Karpas-422 (cell line): ENCODE measurements at places on chromosomes 7 and 10. TPM values are rescaled to one million over a fixed set of nuclear protein-coding genes. Genes with fewer than 3 reads are reported as not detected.

- peaks cover 12% of the 10 kb centered on the region for H3K36me3 ChIP-seq
- DNase-seq, result peak; percentile 92
Observed at GRCh38 chr7:74092964-74093471, 9.4 kb downstream of the LIMK1 start.

ANKRD1 gene
- total RNA-seq, result not detected in 2 replicates

CAV1 gene
- not detected in 2 replicates for total RNA-seq

MAGI2 gene
- 0.40 and 0.93 TPM in 2 replicates for total RNA-seq

RBM17 gene
- 72.5 and 96.5 TPM in 2 replicates for total RNA-seq

MYL10 gene
- not detected in 2 replicates for total RNA-seq

BTBD16 gene
- total RNA-seq, result not detected in 2 replicates

DNA sequence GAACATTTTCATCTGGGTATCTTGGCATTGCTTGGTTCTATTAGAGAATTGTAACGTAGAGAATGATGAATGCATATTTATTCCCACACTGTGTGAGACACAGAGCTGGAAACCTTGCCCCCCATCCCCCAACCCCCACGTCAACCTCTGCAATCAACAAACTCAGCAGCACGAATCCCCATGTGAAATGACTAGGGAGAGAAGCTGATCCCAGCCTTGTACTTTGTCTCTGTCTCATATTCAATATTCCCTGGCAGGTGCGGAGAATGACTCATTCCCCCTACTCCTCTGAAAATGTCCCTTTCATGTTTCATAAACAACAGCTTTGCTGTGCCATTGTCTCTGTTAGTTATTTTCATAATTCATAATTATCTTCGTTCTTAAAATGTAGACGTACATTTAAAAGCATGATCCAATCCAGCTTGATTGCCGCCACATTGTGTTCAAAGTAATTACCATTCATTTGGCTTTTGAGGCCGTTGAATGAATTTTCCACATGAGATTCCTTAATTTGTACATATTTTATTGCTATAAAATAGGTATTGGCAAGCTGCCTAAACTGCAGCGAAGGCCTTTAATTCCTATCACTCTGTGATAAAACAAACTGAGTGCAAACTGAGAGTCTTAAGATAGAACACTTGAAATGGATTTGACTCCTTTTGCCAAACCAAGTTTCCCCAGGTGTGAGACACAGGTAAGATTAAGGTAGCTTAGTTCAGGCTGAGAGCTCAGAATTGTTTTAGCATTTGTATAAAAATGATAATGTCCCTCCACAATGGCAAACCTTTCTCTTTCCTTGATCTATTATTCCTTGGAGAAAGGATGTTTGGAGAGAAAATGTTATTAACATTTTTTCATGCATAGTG is 920.2 kb downstream of the TYW1 start:
- DNase-seq, result no peak
- H3K4me1 ChIP-seq, result peaks cover 2% of the 10 kb centered on the region; the same call in 1 of the 2 replicates
- H3K36me3 ChIP-seq, result no peaks in the 10 kb centered on the region
- no peak overlapping the region for H3K4me3 ChIP-seq
- no peak overlapping the region for H3K27ac ChIP-seq
- H3K27me3 ChIP-seq, result no peaks in the 10 kb centered on the region

DNA sequence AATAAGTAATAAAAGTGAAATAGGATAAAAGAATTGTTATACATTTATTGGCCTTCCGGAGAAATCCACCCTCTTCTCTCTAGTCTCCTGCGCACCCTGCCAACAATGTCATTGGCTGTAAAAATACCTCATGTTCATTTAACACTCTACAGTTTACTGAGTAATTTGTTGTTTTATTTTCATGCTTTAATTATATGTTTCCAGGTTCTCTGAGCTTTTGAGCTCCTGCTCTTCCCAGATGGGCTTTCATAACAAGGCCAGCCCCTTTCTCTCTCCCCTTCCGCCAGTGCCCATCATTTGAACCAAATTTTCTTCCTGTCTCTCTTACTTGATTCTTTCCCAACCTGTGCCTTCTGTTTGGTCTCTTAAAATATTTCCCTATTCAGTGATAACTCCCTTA is 144.6 kb upstream of the PRSS1 start:
- no peaks in the 10 kb centered on the region for H3K36me3 ChIP-seq
- no peaks in the 10 kb centered on the region for H3K27me3 ChIP-seq
- H3K27ac ChIP-seq, result no peak overlapping the region
- no peak for DNase-seq
- no peaks in the 10 kb centered on the region for H3K4me1 ChIP-seq
- H3K4me3 ChIP-seq, result no peak overlapping the region

DNA sequence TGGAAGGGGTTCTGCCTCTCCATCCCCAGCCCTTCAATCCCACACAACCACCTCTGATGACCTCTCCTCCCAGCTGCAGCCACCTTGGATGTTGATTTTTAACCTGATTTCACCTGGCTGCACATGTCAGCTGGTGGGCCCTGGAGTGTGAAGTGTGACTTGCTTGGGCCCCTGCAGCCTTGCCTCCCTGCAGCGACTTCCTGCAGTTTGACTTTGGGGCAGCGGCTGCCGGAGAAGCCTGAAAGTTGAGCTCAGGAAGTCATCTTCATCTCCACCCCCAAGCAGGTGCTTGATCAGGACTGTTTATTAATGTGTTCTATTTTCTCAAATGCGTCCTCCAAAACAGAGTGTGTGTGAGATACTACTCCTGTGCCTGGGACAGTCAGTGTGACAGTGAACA is 675.2 kb upstream of the GALNT17 start:
- peak; percentile 85 for DNase-seq
- no peaks in the 10 kb centered on the region for H3K27me3 ChIP-seq
- no peak overlapping the region; the same call in 1 of the 2 replicates for H3K4me3 ChIP-seq
- H3K36me3 ChIP-seq, result no peaks in the 10 kb centered on the region
- H3K27ac ChIP-seq, result peak overlapping the region; percentile 45

PNLIPRP1 gene
- not detected in 2 replicates for total RNA-seq

GRCh38 chr10:36441557-36441956 is 683.8 kb upstream of the ANKRD30A start:
- H3K36me3 ChIP-seq, result no peaks in the 10 kb centered on the region
- no peak overlapping the region for H3K4me3 ChIP-seq
- H3K27me3 ChIP-seq, result no peaks in the 10 kb centered on the region
- H3K27ac ChIP-seq, result no peak overlapping the region

- no peak overlapping the region for H3K27ac ChIP-seq
- no peak for DNase-seq
- H3K4me1 ChIP-seq, result no peaks in the 10 kb centered on the region
- no peaks in the 10 kb centered on the region for H3K27me3 ChIP-seq
- H3K36me3 ChIP-seq, result no peaks in the 10 kb centered on the region
- no peak overlapping the region for H3K4me3 ChIP-seq
Observed at GRCh38 chr7:7706556-7707172, 11.7 kb downstream of the RPA3 start.

- no peak for DNase-seq
- no peaks in the 10 kb centered on the region for H3K4me1 ChIP-seq
- H3K36me3 ChIP-seq, result no peaks in the 10 kb centered on the region
- H3K27me3 ChIP-seq, result no peaks in the 10 kb centered on the region
- H3K27ac ChIP-seq, result no peak overlapping the region
Observed at GRCh38 chr7:93212881-93213280, 13.4 kb downstream of the HEPACAM2 start.

GRCh38 chr10:94266091-94266490 is 96.6 kb downstream of the NOC3L start:
- no peak overlapping the region for H3K4me3 ChIP-seq
- H3K27ac ChIP-seq, result no peak overlapping the region
- DNase-seq, result no peak

DNA sequence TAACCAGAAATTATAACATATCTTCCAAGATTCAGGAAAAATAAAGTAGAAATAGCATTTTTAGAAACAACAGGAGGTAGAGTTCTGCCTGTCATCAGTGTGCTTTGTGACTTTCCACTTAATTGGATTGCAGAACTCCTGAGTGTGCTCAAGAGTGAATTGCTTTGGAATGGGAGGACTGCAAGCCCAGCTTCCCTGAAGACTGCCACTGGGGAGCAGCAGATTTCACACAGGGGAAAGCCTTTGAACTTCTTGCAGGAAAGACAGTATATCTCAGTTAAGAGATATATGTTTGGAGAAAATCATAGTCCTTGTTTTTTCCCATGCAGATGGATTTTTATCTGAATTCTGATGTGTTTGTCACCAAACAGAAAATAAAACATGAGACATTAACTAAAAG is 124.5 kb downstream of the TMEM168 start:
- H3K4me1 ChIP-seq, result no peaks in the 10 kb centered on the region
- no peaks in the 10 kb centered on the region for H3K27me3 ChIP-seq
- no peak for DNase-seq
- H3K27ac ChIP-seq, result no peak overlapping the region
- H3K36me3 ChIP-seq, result no peaks in the 10 kb centered on the region

DNA sequence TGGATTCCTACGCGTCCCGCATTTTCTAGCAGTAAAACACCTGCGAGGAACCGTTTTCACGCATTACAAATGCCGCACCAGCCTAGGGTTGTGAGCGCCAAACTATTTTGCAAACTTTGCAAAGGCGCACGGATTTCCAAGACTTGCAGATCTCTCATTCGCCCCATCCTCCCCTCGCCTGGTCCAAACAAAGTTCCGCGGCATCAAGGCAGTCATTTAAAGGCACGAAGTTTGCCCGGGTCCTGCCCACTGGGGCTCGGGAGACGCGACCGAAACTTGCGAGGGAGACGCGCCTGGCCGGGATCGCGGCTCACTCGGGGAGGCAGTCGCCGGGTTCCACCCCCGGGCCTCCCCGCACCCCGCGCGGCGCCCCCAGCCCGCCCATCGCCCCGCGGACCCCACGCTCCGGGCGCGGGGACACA is 613 bp downstream of the USP6NL start:
- peaks cover 56% of the 10 kb centered on the region for H3K4me1 ChIP-seq
- no peaks in the 10 kb centered on the region for H3K27me3 ChIP-seq
- peak overlapping the region; percentile 95 for H3K27ac ChIP-seq
- H3K36me3 ChIP-seq, result no peaks in the 10 kb centered on the region

UBE2H gene
- 34.7 and 37.3 TPM in 2 replicates for total RNA-seq

OR2A1 gene
- total RNA-seq, result not detected in 2 replicates

- no peaks in the 10 kb centered on the region for H3K4me1 ChIP-seq
- H3K27ac ChIP-seq, result no peak overlapping the region
- DNase-seq, result no peak
- H3K27me3 ChIP-seq, result no peaks in the 10 kb centered on the region
Observed at GRCh38 chr7:98360221-98361130, 40.4 kb downstream of the BAIAP2L1 start.

AGMO gene
- total RNA-seq, result not detected in 2 replicates

DNA sequence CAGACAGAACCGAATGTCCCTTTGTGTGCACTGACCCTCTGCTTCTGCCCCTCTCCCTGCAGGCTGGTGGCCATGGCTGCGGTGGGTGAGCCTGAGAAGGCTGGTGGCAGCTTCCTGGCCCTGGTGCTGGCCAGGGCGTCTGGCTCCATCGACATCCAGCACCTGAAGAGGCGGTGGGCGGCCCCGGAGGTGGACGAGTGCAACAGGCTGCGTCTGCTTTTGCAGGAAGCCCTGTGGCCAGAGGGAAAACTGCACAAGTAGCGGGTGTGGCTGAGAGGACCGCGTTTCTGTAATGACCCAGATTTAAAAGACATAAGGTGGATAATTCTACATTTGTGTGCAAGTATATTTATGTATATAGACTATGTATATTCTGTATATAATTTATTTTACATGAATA is 89.2 kb downstream of the DYNC2I1 start:
- H3K27ac ChIP-seq, result no peak overlapping the region
- DNase-seq, result no peak
- peaks cover 29% of the 10 kb centered on the region for H3K36me3 ChIP-seq
- H3K4me1 ChIP-seq, result no peaks in the 10 kb centered on the region
- H3K4me3 ChIP-seq, result no peak overlapping the region

GRCh38 chr10:19891429-19891828 is 75.2 kb downstream of the PLXDC2 start:
- H3K27me3 ChIP-seq, result no peaks in the 10 kb centered on the region
- no peak overlapping the region for H3K4me3 ChIP-seq
- DNase-seq, result no peak
- no peaks in the 10 kb centered on the region for H3K36me3 ChIP-seq

DNA sequence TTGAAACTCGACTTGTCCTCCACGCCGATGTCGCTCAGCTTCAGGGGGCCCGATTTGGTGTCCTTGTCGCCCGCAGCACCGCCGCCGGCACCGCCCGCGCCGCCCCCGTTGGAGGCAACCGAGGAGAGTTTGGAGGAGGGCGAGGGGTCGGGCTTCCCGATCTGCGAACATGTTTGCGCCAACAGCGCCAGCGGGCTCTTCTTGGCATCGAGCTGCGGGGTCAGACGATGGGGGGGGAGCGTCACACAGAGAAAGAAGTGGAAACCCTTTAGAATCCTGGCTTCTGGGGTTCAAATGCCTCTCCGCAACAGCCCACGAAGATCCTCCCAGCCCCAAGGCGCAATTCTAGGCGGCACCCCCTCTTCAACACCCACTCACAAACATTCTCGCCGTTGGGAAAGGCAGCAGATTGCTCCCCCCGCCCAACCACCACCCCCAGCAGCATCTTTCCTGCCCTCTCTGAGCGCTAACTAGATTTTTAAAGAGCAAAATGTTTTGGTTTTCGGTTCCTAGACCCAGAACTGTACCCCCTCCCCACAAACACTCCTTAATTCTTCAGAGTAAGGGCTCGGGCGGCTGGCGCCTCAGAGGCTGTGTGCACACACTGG is 1.3 kb downstream of the ZNF503 start:
- no peak overlapping the region for H3K27ac ChIP-seq
- no peaks in the 10 kb centered on the region for H3K27me3 ChIP-seq
- DNase-seq, result no peak
- no peaks in the 10 kb centered on the region for H3K4me1 ChIP-seq
- H3K36me3 ChIP-seq, result no peaks in the 10 kb centered on the region

SAMD9L gene
- 14.8 and 26.4 TPM in 2 replicates for total RNA-seq

TDRD1 gene
- total RNA-seq, result not detected in 2 replicates

UPK3B gene
- total RNA-seq, result 0.26 TPM in 1 of 2 replicates, not detected in the other

DNA sequence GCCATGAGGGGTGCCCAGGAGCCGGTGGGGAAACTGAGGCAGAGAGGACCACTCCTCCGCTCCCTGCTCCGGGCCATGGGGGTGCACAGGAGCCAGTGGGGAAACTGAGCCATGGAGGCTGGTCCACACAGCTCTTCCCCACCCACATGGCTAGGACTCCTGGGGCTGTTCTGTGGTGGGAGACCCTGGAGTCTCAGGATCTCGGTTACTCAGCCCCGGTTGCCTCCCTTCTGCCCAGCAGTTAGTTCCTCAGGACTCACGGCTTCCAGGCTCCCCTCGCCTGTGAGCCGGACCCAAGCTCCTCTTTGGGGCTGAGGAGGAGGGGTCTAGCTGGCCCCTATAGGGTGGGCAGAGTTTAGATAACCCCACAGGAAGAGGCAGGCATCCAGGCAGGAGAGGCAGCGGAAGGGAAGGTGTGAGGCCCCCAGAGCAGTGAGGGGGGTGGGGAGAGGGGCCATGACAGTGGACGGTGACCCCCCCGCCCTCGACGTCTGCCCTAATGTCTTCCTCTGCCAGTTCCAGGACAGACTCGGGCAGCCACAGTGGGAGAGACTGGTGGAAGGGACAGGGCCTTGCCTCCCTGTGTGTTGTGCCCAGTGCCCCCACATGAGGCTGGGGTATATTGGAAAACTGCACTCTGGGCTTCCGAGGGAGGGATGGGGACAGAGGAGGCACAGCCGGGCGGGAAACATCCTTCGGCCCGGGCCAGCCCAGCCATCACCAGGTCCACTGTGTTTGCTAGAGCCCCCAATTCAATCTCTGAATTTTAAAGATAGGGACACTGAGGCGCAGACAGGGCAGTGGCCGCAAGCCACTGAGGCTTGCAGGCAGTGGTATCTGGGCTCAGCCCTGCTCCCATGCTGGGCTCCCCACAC is 4.3 kb downstream of the ELFN1 start:
- no peak overlapping the region for H3K27ac ChIP-seq
- no peaks in the 10 kb centered on the region for H3K27me3 ChIP-seq
- DNase-seq, result no peak
- H3K36me3 ChIP-seq, result no peaks in the 10 kb centered on the region
- H3K4me1 ChIP-seq, result peaks cover 2% of the 10 kb centered on the region; the same call in 1 of the 2 replicates

GRCh38 chr7:131068604-131069021 is 259.1 kb upstream of the MKLN1 start:
- peak overlapping the region; percentile 62 for H3K27ac ChIP-seq
- peaks cover 28% of the 10 kb centered on the region for H3K36me3 ChIP-seq
- peak overlapping the region; percentile 20; the same call in 1 of the 2 replicates for H3K4me3 ChIP-seq
- no peak for DNase-seq

ABCB1 gene
- not detected in 2 replicates for total RNA-seq
